ENCODE measurements at places on chromosomes 2 and 18.
A peak's percentile ranks its signal among the peaks of the same experiment; 100 is the strongest.

- no peak for DNase-seq
These were observed 31.0 kb downstream of the PLEK start for GRCh38 chr2:68396093-68396492.

GRCh38 chr2:119256582-119256921, 32.9 kb downstream of the STEAP3 start:
- DNase-seq: no peak

- DNase-seq: no peak
These were observed 213.6 kb downstream of the PMAIP1 start for GRCh38 chr18:60113396-60113795.

- DNase-seq: no peak
These were observed 29.1 kb upstream of the PMAIP1 start for GRCh38 chr18:59870623-59871130.

- DNase-seq: no peak
These were observed 254.2 kb downstream of the KCNS3 start for GRCh38 chr2:18132697-18133096.

DNA sequence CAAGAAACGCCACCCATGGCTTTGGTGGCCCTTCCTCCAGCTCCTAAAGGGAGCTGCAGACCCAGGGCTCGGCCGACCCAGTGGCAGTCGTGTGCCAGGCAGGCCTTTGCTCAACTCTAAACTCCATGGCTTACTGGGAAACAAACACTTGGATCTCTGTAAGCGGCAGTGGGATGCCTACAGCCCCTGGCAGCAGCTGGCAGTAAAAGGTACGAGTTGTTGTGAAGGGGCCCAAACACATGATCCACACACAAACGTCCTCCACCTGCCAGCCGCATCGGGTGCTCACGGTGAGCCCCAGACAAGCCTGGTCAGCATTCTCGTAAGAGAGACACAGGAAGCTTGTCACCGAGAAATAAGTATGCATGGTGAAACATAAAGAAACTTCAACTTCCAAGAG, 214.9 kb downstream of the MGAT5 start:
- no peak for DNase-seq

DNA sequence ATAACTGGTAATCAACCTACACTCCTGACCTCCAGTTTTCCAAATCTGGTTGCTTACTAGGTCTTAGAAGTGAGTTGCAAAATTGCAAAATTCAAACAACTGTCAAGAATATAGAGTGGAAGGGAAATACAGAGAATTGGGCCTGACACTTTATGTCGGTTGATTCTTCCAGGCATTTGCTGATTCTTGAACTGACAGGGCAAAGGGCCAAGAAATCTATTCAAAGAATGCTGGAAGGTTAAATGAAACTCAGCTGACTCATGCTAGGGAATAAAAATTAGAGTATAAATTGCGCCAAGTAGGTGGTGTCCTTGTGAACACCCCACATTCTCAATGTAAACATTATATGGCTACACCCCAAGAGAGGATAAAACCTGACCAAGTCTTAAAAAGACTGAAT, 21.5 kb upstream of the ZSCAN30 start:
- peak; percentile 15 for DNase-seq

DNA sequence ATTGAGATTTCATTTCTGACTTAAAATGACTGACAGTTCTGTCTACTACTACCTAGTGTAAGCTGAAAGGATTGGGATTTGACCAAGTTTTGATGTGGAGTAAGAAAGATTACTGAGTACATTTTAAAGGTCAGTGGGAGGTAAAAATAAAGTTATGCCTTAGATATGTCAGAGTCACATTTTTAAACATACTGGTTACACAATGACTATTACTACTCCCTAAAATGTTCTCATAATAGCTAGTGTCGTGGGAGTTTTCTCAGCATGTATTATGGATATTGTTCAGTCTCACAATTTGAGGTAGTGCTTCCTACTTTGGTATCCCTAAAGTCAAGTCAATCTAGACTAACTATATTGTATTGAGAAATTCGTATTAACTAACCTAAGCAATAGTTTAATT, 1092.5 kb downstream of the LRP1B start:
- no peak for DNase-seq

- DNase-seq: no peak
These were observed 201.6 kb downstream of the ERBB4 start for GRCh38 chr2:212337036-212337435.

- DNase-seq: no peak
These were observed 9.5 kb downstream of the AGPS start for GRCh38 chr2:177402096-177402495.

GRCh38 chr18:50813353-50813752, 6.5 kb downstream of the MRO start:
- DNase-seq: no peak

- no peak for DNase-seq
These were observed 934.8 kb upstream of the DDX18 start for GRCh38 chr2:116879650-116880160.

DNA sequence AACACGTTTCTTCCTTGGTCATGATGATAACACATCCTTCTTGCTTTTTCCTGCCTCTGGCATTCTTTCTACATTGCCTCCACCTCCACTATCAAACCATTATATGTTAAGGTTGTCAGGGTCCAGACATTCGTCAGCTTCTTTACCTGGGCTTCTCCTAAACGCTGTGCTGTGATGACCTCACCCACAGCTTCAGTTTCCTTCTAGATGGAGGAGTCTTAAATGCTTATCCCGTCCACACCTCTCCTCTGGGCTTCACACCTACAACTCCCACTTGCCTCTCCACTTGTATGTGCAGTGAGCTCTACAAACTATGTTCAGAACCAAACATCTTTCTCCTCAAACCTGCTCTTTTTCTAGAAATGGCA, 666 bp upstream of the STAT1 start:
- no peak for DNase-seq

DNA sequence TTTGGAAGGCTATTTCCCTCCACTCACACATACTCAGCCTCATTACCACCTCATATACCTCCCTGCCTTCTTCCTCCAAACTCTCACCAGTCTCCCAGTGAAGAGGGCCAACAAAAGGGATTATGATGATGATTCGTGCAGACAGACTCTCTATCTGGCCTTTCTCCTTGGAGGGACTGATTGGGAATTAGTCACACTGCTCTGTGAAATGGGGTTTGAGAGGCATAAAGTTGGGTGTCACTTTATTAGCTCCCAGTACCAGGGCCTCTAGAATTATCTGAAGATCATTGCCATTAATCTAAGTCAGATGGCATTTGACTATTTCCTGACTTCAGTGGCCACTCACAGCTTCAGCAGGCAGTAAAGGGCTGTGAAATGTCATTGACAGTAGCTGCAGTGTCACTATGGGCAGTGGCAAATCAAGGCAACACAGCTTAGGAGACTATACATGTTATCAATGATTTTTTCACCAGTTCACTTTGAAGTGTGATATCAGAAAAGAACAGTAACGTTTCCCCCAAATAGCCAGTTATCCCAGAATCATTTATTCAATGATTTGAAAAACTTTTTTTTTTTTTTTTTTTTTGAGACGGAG, 17.4 kb downstream of the CNRIP1 start:
- DNase-seq: peak; percentile 11

DNA sequence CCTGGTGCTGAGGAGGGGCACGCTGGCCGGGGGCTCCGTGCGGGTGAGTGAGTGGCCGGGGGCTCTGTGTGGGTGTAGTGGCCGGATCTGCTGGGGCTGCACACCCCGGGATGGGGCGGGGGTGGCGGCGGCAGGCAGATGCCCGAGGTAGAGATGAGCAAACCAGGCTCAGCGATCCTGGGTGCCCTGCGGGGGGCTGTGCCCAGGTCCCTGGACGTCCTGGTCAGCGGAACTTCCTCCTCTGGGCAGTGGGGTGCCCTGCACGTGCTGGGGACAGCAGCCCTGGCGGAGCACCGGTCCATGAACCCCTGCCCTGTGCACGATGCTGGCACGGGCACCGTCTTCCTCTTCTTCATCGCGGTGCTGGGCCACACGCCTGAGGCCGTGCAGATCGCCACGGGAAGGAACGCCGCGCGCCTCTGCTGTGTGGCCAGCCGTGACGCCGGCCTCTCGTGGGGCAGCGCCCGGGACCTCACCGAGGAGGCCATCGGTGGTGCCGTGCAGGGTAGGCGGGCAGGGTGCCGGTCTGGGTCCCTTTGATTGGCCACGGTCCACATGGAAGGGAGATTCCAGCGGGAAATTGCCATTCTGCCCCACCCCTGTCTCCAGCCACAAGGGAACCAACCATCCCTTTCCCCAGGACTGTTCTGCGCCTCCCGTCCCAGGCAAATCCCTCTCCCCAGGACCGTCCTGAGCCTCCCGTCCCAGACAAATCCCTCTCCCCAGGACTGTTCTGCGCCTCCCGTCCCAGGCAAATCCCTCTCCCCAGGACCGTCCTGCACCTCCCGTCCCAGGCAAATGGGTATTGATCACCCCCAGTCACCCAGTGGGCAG, 5.9 kb downstream of the NEU4 start:
- DNase-seq: peak; percentile 18

- DNase-seq: no peak
These were observed 519.1 kb downstream of the RNF144A start for GRCh38 chr2:7436096-7436906.

GRCh38 chr2:107361751-107362381, 464.8 kb upstream of the RGPD4 start:
- DNase-seq: no peak

DNA sequence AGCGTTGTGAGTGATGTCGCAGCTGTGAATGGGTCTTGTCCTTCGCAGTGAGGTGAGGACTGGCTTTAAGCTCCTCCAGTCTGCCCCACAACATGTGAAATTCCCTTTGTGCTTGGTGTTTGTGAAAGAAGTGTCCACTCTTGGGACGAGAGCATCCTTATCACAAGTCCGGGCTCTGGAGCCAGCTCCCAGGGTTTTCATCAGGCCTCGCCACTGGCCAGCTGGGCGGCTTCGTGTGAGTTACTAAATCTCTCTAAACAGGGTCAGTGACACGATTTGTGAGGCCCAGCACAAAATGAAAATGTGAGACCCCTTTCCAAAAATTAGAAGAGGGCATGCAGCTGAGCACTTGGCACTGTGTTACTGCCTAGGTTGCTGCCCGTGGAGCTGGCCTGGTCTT, 115.9 kb downstream of the VAPA start:
- no peak for DNase-seq

GRCh38 chr2:219521066-219521880, 7.0 kb downstream of the ASIC4 start:
- peak; percentile 83 for DNase-seq

DNA sequence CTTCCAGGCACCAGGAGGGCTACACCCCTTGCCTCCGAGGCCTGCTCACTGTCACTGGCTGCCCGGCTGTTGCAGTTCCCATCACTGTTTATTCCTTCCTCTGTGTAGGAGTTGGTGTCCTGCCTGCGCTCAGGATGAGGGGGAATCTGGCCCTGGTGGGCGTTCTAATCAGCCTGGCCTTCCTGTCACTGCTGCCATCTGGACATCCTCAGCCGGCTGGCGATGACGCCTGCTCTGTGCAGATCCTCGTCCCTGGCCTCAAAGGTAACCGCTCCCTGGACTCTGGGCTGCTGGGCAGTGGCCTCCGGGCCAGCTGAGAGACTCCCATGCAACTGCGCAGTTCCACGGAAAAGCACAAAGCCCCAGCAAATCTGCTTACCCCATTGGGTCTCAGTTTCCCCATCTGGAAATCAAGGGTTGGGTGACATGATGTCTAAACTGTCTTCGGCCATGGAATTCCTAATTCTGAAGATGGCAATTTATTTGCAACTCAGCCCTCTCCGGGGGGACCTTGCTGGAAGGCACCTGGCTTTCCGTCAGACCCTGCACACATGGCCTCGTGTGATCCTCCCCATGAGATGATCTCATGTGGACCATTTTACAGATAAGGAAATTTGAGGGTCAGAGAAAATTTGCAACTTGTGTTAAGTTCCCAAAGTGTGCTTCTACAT, 9.4 kb downstream of the COLEC11 start:
- DNase-seq: no peak

DNA sequence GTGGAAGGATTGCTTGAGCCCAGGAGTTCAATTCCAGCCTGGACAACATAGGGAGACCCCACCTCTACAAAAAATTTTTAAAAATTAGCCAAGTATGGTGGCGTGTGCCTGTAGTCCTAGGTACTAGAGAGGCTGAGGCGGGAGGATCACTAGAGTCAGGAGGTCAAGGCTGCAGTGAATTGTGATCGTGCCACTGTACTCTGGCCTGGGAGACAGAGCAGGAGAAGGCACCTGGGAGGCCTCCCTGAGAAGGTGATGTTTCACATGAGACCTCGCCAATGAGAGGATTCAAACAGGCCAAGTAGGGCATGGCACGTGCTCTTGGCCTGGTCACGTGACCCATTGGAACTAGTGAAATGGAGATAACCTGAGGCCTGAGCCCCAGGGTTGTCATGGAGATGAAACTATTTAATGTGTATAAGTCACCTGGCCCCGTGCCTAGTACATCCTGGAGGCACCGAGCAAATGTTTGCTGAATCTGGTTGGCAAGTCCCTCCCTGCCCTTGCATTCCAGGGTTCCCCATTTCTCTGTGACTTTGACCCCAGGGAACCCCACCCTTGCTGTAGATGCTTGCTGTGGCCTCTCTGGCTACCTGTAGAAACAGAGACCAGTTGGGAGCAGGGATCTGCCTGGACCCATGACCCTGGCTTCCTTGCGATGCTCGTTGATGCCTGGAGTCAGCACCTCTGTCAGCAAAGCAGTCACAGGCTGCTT, 26.1 kb upstream of the ROCK2 start:
- DNase-seq: no peak

DNA sequence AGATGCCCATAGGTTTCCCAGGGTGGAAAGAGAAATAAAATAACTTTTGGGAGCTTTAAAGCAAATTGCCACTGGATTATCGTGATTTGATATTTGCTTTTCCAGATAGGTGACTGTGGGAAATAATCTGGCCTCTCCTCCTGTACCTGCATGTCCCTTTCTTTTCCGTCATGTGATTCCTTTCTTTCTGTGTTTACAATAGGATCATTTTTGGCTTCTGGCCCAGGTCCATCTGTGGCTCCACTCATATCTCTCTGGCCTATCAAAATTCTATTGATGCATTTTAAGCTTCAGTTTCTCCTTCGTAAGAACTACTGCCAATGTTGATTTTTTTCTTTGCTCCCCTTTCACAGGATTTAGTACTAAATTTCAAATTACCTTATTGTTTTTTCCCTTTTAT, 153.6 kb downstream of the CCDC85A start:
- DNase-seq: no peak

DNA sequence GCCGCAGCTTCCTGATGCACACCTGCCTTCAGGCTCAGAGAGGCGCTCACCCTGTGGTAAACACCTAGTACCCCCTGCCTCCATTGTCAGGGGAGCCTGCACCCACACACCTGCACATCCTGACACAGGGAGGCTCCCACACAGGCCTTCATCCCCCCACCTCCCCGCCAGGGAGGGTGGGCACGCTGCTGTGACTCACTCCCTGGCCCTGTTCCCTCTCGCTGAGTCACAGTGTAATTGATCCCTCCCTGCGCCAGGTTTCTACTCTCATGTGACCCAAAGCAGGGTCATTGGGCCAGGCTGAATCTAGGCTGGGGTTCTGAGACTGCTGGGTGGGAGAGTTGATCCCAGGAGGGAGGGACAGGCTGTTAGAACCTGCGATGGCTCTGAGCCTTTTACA, 8.5 kb upstream of the CELF4 start:
- DNase-seq: no peak

DNA sequence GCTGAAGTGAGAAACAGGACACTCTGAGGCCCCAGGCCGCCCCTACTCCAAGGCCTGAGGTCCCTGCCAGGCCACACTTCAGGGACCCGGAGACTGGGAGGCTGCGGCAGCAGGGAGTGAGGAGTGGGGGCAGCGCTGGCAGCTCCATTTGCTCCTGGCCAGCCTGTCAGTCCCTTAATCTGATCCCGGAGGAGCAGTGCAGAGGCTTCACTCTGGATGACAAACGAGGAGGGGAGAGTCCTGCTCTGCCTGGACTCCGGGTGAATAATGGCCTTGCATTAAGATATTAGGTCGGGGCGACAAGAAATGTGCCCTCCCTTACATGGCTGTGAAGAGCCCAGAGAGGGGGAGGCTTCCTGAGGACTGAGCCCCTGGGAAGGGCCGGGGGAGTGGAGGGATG, 14.3 kb upstream of the PRSS56 start:
- DNase-seq: no peak
